Right cardiac atrium (tissue), 5 donors: ENCODE measurements at places on chromosomes 1 and 21. TPM values are rescaled to one million over a fixed set of nuclear protein-coding genes. Genes with fewer than 3 reads are reported as not detected.

Gene HLX
- total RNA-seq: 8.3 TPM

GRCh38 chr1:172906778-172907592 is 143.8 kb downstream of the TNFSF18 start:
- DNase-seq: no peak

DNA sequence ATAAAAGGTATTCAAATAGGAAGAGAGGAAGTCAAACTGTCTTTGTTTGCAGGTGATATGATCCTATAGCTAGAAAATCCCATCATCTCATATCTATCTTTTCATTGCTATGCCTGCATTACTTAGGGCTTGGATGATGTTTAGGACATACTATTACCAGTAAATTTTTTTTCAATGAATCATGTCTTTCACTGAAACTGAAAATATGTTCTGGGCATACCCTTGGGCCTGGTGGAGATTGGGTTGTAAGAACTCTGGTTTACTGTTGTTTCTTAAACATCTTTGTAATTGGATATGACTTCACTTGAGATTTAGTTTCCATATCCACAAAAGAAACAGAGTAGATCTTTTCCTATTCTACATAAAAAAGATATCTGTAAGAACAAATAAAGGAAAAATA is 502.2 kb upstream of the PRMT6 start:
- no peak for DNase-seq

Gene FGR
- 5.4 TPM for total RNA-seq

Gene S100A9
- 131 TPM for total RNA-seq

- no peak for DNase-seq
These were observed 967 bp downstream of the CENPS start for GRCh38 chr1:10431070-10431730.
